ENCODE measurements at places on chromosomes 7 and 10.

- no peak for DNase-seq
These were observed 9.1 kb downstream of the USP6NL start for GRCh38 chr10:11602358-11602757.

DNA sequence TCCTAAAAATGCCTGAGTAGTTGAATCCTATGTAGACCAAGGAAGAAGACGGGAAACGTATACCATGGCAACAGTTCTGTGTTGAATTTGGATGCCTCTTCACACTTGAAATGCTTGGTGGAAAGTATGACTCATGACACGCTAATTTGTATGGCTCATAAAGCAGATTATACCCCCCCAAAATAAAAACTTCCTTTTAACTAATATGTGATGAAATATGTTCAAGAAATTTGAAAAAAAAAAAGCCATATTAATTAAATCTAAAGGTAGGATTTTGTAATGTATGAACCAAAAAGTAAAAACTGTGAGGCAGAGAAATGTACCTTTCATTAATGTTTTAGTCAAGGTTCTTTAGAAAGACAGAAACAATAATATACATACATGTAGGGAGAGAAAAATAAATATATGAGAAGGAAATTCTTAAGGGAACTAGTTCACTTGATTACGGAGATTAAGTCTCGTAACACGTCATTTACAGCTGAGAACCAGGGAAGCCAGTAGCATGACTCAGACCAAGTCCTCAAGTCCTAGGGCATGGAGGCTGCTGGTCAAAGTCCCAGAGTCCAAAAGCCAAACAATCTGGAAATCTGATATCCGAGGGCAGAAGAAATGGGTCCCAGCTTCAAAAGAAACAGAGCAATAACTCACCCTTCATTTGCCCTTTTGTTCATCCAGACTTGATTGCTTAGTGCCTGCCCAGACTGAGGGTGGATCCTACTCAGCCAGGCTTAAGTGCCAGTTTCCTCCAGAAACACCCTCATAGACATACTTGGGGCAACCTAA, 485.1 kb downstream of the SEMA3D start:
- DNase-seq: no peak

- no peak for DNase-seq
These were observed 182.9 kb downstream of the PTPN20 start for GRCh38 chr10:47094126-47094525.

DNA sequence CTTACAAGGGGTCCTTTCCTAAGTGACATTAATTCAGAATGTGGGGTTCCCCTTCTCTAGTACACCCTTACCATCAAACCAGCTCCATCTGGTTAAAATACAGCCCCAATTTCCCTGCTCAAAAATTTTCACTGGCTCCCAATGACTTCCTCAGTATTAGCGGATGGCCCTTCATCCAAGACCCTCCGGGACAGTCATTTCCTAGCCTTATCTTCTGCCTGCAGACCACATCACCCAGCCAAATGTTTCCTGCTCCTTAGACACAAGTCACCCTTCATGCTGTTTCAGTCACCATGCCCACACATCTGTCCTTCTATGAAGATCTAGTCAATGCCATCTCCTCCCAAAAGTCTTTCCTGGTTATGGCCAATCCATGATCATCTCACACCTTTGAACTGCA, 45.2 kb downstream of the PARD3 start:
- DNase-seq: no peak

GRCh38 chr10:131653140-131653539, 247.7 kb upstream of the PPP2R2D start:
- DNase-seq: no peak

GRCh38 chr7:13725591-13725990, 263.9 kb downstream of the ETV1 start:
- no peak for DNase-seq

- DNase-seq: no peak
These were observed 531.1 kb downstream of the LRMDA start for GRCh38 chr10:75962395-75963061.

- no peak for DNase-seq
These were observed 95.7 kb downstream of the BICC1 start for GRCh38 chr10:58608351-58608750.

- no peak for DNase-seq
These were observed 56.4 kb downstream of the TLL2 start for GRCh38 chr10:96457341-96457740.

GRCh38 chr10:79113827-79114226, 45.1 kb downstream of the ZMIZ1 start:
- DNase-seq: no peak

- DNase-seq: no peak
These were observed 22.2 kb upstream of the CPXM2 start for GRCh38 chr10:123913688-123914268.

DNA sequence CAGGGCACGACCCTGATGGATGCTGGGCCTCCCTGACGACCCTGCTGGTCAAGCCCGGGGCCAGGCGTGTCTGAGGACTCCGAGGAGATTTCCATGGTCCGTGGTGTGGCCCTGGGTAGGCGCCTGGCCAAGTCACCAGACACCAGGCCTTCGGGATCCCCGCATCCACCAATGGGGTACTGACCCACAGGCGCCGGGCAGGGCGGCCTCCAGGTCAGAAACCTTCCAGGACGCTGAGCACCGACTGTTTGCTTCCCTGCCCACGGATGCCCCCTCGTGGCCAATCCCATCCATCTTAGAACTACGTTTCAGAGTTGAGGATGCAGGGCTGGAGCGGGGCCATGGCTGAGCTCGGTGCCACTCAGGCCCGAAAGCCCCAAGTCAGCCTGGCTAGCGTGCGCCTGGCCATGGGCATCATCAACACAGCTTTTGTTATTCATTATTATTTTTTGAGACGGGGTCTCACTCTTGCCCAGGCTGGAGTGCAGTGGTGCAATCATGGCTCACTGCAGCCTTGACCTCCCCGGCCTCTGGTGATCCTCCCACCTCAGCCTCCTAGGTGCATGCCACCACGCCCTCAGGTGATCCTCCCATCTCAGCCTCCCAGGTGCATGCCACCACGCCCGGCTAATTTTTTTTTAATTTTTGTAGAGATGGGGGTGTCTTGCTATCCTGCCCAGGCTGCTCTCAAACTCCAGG, 7.1 kb upstream of the AMZ1 start:
- no peak for DNase-seq

DNA sequence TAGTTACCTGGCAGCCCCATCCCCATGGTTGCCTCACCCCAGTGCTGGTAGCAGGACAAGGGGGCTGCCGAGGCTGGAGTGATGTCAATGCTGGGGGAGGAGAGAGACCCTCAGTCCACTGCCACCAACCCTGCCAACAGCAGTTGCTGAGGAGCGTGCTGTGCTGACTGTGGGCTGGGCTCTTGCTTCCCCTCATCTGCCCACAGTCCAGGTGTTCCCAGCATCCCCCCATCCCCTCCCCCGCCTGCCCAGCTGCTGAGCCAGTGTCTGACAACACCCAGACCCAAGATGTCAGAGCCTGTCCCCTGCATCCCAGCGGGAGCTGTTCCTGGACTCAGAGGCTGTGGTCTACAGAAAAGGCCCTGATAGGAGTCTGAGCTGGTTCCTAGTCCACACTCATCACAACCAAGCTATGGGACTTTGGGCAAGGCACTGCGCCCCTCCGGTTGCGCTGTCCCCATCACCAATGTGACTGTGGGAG, 14.6 kb upstream of the PSAP start:
- DNase-seq: no peak

- DNase-seq: no peak
These were observed 112.8 kb upstream of the AHR start for GRCh38 chr7:17185690-17186070.

DNA sequence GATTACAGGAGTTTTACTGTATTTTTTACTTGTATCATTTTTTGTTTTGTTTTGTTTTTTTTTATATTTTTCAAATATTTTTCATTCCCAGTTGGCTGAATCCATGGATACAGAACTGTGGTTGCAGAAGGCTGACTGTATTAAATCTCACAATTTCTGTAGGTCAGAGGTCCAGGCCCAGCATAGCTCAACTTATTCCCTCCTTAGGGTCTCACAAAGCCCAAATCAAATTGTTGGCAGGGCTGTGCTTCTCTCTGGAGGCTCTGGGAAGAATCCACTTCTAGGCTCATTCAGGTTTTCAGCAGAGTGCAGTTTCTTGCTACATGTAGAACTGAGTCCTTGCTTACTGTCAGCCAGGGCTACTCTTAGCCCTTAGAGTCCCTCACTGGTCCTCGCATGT, 22.6 kb downstream of the TSPAN14 start:
- no peak for DNase-seq

- no peak for DNase-seq
These were observed 38.9 kb downstream of the SH3PXD2A start for GRCh38 chr10:103816431-103816830.

- no peak for DNase-seq
These were observed 13.9 kb downstream of the ARPC1A start for GRCh38 chr7:99339595-99339994.

GRCh38 chr10:43124574-43125273, 13.5 kb upstream of the CSGALNACT2 start:
- no peak for DNase-seq

DNA sequence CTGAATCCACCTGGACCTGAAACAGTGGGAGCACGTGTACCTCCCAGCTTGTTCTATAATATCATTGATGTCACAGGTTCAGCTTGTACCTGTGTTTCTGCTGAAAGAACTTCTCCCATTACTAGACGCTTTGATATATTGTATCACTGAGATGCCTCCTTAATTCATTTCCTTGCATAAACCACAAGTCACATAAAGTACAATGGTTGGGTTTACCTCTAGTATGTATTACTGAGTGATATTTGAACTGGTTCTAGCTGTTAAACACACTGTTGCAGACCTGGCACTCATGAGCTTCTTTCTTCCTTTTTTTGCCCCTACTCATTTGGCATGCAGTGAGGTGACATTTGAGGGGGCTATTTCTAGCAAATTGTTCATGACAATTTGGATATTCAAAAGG, 106.6 kb upstream of the KLF14 start:
- no peak for DNase-seq

DNA sequence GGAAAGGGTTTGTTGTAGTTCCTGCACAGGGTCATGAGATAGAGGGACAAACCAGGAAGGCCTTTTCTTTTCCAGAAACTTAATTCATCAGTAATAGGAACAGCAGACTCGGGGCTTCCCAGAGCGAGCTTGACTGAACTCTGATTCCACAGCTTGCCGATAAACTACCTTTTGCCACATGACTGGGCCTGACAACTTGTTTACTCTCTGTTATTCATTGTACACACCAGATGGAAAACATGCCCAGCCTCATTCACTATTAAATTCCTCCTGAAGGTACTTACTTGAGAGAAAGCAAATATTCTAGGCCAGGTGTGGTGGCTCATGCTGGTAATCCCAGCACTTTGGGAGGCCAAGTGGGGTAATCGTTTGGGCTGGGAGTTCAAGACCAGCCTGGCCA, 77.1 kb upstream of the FGFR2 start:
- no peak for DNase-seq

GRCh38 chr7:106064771-106065574, 47.1 kb downstream of the SYPL1 start:
- no peak for DNase-seq

GRCh38 chr7:73985737-73986141, 42.2 kb upstream of the ELN start:
- DNase-seq: no peak

DNA sequence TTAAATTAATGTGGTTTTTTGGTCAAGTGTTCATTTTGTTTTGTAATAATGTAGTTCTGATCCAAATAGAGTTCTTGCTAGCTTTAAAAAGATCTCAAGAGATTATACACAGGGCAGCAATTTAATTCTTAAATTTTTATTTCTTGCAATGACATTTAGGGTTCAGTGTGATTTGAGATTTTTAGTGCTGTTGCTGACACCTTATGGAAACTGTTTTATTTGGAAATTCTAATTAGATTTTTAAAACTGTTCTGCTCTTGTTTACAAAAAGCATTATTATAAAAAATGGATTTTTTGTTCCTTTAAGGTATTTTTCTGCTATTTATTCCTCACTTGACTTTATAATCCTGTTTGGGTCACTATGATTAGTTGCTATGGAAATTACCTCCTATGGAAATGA, 72.1 kb downstream of the RTKN2 start:
- no peak for DNase-seq

GRCh38 chr10:46317889-46318288, 31.1 kb downstream of the ANTXRL start:
- DNase-seq: no peak

GRCh38 chr10:52484206-52485065, 170.4 kb downstream of the DKK1 start:
- DNase-seq: no peak

DNA sequence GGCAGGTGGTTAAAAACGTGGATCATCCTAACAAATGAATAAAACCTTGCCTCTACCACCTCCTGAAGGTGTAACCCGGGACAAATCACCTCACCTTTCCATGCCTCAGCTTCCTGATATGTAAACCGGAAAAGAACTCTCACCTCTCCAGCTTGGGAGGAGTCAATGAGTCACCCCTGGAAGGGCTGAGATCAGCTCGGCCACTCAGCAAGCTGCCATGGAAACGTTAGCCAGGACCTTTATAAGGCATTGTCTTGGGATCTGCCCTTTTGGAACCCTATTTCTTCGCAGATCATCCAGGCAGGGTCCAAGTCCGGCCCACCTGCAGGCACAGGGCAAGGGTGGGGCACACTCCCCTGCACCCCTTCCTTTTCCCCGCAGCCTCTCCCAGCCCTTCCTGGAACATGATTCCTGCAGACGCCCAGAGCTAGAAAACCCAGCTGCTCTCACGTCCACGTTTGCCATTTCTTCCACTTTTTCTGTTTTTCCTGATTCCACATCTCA, 81.6 kb upstream of the PFKP start:
- DNase-seq: no peak

GRCh38 chr7:122637784-122638183, 61.1 kb downstream of the RNF133 start:
- DNase-seq: no peak

- no peak for DNase-seq
These were observed 23.4 kb upstream of the NME8 start for GRCh38 chr7:37825038-37825437.

DNA sequence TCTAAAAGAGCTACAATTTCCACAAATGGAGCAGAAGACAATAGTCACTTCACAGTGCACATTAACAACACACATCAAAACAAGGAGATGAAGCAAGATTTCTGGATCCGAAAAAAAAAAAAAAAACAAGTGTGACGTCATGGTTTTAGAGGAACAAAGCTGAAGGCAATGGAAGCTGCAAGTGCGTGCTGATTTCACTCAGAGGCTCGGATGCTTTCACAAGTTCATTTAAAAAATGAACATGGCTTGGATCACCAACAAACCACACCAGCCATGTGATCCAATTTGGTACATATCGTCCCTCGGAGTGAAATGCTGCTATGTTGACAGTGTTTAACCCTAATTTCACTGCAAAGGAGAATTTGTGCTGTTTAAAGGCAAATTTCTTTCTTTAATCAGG, 337.0 kb upstream of the PRKCQ start:
- no peak for DNase-seq

DNA sequence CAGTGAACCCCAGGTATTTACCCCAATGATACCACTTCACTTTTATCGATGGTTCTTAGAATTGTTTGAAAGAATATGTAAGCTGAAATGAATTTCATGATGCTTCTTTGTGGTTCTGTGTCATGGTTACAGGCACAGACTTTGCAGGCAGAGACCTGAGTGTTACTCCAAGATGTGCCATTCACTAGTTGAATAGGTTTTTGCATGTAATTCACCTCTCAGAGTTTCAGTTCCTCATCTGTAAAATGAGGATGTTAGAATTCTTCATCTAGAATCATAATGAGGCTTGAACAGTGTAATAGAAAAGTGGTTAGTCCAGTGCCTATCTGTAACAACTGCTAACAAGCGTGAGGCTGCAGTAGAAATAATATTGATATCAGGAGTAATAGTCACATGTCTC, 54.6 kb downstream of the VSTM2A start:
- DNase-seq: no peak

GRCh38 chr7:90764848-90765570, 168.9 kb downstream of the CDK14 start:
- DNase-seq: no peak

Data from activated gamma-delta T cell (primary cell).